H7 (cell line): ENCODE measurements at places on chromosomes 2 and 18. TPM values are rescaled to one million over a fixed set of nuclear protein-coding genes. Genes with fewer than 3 reads are reported as not detected.

The MALT1 gene
- 18.9 and 28.6 TPM in 2 replicates for total RNA-seq

- DNase-seq, result no peak
Observed at GRCh38 chr2:68741238-68741637, 6.6 kb downstream of the ARHGAP25 start.

DNA sequence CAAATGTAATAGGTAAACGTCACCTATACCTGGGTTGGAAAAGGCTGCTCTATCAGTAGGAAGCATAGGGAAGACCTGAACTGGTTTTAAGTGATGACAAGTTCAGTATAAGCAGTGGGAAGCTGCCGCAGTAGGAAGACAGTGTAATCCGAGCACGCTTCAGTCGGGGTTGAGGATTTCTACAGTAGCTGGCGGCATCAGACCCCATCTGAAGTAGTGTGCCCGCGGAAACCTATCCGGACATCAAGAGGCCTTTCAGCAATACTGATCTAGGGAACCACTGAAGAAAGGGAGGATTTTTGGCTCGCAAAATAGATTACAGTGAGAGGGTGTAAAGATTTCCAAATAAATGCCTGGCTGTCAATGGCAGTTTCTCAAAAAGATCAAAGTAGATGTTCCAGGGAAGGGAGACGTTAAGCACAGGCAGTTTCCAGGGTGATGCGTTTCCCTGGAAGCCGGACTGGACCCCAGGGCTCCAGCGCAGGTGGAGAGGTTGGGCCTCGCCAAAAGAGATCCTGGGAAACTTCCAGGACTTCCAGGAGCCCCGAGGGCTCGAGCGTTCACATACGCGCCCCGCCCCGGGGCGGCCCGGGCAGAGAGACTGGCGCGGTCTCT lies 5.3 kb downstream of the LOXL3 start:
- peak; percentile 76 for DNase-seq

GRCh38 chr2:44553456-44553855 lies 191.7 kb downstream of the CAMKMT start:
- no peak for DNase-seq

The PLEK gene
- total RNA-seq, result not detected in 2 replicates

- DNase-seq, result no peak
Observed at GRCh38 chr2:237452861-237453260, 34.2 kb upstream of the MLPH start.
